T-cell (primary cell): ENCODE measurements at places on chromosomes 6 and 20.

DNA sequence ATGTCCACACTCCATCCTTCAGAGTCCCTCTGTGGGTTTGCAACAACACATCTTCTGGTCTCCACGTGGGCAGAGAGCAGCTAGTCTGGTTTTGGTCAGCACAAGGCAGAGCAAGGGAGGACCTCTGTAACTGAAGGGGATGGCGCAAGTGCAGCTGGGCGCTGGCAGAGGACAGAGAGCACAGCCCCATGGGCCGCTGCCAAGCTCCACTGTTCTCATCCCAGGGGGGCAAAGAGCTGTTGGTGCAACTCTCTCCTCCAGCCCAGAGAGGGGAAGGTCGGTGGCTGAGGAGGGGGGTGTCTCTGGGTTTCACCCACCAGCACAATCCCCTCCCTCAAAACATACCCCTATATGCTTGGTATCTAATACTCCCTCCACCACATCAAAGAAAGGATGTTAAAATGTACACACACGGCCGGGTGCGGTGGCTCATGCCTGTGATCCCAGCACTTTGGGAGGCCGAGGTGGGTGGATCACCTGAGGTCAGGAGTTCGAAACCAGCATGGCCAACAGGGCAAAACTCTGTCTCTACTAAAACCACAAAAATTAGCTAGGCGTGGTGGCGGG, 9.1 kb downstream of the ATP9A start:
- no peak for DNase-seq

- peak; percentile 13 for DNase-seq
Measured at GRCh38 chr6:33683051-33683571, 28.4 kb downstream of the UQCC2 start.

DNA sequence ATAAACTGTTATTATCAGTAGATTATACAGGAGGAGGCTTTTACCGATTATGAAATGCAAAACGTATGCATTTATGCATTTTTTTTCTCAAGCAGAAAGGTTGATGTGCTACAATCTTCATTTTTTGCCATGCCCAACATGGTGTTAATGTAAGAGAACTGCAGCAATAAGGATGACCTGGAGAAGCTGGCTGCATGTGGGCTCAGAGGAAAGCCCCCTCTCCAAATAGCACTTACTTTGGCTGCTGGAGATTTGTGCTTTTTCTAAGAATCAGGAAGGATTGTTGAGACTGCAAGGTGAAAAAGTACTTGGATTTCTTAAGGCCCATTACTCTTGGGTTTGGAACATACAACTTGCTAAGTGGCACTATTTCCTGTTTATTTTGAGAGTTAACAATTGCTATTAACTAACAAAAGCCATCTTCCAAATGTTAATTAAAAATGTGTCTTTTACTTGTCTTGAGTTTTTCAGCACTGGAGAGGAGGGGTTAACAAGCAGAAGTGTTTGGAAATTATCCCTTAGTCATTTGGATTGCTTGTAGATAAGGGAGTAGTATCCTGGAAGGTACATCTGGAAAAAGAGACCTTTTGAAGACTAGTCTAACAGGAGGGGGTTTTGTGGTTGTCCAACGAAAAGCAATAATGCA, 5.6 kb downstream of the SOX4 start:
- no peak for DNase-seq

DNA sequence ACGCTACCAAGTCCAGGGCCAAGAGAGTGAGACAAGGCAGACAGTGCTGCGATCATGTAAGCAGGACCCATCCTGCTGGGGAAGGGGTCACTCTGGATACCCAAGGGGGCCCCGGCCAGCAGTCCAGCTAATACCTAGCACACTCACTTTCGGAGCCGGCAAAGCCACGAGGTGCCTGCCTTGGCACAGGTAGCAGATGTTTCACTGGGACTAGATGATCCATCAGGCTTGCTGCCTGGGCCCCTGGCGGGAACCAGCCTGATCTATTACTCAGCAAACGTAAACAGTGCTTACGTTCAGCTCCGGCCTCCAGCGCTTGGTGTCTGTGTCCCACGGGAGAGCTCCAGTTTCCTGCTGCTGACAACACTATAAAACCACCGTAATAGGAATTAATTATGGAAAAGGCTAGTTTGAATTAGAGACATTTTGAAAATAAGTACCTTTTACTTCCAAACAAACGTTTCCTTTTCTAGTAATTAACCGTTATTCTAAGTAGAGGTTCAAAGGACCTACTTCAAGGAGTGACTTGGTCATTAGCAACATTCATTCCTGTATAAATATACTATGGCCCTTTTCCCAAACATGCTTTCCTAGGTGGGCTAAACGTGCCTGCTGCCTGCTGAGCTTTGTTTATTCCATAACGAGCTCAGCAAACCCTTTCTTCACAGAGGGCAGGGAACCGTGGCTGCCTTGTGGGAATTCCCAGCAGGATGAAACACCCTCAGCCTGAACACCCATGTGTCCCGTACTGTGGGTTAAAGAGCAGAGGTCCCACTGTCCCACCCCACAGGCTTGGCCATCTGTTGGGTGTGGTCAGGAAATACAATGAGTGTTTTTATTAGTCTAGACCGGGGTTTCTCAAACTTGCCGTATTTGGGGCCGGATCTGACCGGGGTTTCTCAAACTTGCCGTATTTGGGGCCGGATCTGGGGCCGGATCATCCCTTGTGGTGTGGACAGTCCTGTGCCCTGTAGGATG, 18.4 kb downstream of the SLC22A23 start:
- no peak for DNase-seq

DNA sequence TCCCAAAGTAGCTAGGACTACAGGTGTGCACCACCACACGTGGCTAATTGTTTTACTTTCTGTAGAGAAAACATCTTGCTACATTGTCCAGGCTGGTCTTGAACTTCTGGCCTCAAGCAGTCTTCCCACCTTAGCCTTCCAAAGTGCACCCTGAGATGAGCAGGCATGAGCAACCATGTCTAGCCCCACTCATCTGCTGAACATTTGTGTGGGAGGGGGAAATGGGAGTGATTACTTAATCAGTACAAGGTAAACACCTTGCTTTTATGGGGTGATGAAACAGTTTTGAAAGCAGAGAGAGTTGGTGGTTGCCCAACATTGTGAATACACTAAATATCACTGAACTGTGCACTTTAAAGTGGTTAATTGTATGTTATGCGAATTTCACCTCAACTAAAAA, 5.3 kb downstream of the APMAP start:
- no peak for DNase-seq

DNA sequence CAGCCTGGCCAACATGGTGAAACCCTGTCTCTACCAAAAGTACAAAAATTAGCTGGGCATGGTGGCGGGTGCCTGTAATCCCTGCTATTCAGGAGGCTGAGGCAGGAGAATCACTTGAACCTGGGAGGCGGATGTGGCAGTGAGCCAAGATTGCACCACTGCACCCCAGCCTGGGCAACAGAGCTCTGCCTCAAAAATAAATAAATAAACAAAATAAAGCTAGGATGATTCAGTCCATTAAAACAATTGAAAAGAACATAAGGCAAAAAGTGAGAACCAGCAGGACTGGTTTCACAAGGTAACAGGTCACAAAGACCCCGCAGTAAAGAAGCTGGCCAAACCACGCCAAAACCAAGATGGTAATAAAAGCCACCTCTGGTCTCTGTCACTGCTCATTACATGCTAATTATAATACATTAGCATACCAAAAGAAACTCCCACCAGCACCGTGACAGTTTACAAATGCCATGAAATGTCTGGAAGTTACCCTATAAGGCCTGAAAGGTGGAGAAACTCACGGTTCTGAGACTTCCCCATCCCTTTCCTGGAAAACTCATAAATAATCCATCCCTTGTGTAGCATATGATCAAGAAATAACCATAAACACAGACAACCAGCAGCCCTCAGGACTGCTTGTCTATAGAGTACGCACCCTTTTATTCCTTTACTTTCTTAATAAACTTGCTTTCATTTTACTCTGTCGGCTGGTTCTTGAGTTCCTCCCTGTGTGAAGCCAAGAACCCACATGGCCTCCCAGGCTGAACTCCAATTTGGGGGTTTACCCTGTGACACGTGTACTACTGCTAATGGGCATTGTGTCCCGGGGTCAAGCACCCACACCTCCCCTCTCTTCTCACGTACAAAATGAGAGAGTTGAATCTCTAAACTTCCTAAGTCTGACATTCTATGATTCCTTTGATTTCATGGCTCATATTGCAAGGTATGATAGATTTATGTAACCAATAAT, 10.2 kb downstream of the LAMA4 start:
- no peak for DNase-seq

DNA sequence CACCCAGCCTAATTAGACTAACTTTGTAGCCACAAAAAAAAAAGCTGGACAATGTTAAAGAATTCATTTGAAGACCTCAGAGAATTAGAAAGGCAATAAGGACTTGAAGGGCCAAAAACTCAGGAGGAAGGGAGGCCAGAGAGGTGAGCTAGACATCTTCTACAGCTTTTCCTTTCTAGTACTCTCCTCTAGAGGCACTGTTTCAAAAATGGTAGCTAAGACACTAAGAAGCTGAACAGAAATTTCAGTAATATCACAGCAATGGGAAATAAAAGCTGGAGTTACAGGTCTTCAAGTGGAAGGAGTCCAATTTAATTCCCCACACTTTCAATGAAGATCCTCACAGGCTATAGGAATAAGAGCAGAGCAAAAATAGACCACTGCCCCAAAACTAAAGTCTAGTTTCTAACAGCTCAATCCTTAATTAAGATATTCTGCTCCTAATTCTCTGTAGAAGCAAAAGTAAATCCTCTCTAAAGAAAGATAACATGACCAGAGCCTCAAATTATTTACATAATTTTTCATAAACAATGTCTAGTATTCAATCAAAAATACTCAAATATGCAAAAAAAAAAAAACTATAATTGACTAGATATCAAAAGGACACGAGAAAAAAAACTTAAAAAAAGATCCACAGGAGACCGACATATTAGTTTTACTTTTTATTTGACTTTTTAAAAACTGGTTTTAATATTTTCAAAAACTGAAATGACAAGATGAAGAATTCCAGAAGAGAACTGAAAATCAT, 63.7 kb downstream of the RNGTT start:
- no peak for DNase-seq

DNA sequence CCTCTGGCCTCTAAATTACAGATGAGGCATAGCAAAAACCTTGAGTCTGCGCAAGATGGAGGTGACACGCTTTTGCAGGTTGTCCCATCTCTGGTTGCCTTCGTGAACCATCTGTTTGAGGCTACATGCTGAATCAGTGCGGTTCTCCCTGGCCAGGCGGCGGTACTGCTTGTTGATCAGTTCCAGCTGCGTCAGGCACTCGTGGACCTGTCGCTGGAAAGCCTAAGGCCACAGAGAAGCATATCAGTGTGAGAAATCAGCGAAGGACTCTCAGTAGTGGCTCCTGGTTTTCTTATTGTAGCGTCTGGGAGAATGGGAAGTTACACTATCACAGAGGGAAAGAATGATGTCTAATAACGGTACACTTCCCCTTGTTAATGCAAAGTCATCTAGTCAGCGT, 344.4 kb downstream of the ESR1 start:
- no peak for DNase-seq

GRCh38 chr6:151101816-151102694, 137.7 kb upstream of the AKAP12 start:
- no peak for DNase-seq
